Stimulated activated CD8-positive, alpha-beta memory T cell treated with anti-CD3 and anti-CD28 coated beads, Interleukin-4, amount 100 ng/mL, for 1 hour (primary cell): ENCODE measurements at places on chromosomes 6 and 20.

DNA sequence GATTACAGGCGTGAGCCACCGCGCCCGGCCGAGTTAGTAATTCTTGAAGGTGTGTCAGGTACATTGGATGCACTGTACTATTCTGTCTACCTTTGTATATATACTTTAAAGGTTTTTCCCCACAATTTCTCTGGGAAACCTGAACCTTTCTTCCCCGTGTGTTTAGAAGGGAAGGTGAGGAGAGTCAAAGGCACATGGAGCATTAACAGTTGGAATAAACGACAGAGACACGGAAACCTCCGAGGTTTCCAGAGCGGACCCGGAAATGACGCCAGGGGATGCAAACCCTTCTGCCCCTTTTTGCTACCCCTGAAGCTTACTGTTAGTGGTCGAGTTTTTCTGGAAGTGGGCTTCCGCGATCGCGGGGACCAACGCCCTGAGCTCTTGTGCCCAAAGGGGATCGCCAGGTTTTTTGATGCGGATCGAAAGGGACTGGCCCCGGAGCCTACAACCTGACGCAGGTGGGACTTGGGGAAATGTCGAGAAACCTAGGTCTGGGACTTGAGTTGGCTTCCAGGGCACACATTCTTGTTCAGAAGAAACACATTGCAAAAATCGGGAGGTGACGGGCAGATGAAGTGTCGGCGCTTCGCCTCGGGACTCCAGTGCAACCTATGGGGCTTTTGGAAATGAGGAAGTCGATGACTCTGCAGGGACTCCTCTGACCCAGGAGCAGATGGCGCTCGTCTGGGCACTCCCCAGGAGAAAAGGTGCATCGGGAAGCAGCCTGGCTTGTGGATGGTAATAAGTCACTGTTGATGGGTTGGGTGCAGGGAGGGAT, 218.2 kb downstream of the OR2B2 start:
- DNase-seq: no peak

- DNase-seq: no peak
These were observed 150.2 kb upstream of the RNF217 start for GRCh38 chr6:124812067-124812466.

GRCh38 chr6:133637874-133638273, 251.0 kb upstream of the TCF21 start:
- DNase-seq: no peak

- DNase-seq: no peak
These were observed 7.5 kb downstream of the FAM110A start for GRCh38 chr20:840858-841567.

DNA sequence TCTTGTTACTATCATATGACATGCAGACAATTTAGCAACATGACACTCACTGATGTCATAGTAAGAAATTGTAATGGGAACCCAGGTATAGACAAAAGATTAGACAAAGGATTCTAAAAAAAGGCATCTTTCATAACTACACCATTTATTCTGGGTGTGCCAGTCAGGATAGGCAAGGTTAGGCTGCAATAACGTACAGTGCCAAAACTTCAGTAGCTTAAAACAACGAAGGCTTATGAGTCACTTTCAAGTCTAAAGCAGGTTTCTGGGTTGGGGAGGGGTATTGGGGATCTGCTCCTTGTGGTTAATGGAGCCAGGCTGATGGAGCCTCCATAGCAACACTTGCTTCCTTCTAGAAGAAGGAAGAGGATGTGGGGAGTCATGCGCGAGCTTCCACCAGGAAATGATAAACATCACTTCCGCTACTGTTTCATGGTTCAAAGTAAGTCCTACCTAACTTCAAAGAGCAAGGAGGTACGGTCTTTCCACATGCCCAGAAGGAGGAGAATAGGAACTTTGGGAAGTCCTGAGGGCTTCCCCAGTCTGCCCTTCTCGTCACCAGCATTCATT, 2.0 kb upstream of the GTSF1L start:
- DNase-seq: no peak

DNA sequence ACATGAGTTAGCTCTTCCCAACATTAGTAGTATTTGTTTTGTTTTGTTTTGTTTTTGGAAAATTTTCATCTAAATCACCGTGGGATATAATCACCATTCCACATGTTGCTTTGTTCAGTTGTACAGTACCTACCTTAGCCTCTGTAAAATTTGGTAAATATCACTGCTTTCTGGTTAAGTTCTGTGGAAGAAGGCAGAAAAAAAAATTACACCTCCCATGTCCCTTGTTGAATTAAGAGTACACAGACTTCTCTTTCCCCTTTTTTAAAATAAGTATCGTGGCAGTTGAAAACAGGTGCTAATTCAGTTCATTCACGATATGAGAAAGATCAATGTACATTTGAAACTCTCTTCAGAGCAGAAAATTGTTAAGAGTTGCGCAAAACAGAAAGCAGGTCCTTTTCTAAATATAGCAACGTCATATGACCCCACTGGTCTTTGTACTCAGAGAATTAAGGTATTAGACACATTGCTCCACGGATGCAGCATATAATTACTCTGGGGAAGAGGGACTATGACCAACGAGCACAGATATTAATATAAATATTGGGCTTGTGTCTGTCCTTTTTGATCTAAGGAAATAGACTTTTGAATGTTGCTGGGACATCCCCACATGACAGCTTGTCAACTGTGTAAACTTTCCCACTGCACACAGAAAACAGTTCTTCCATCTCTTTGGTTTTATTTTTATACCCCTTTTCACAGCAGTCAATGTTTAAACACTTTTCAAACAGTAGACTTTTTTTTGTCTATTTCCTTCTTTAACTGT, 58.6 kb upstream of the ZNF217 start:
- DNase-seq: no peak

GRCh38 chr6:3108746-3109414, 9.6 kb upstream of the BPHL start:
- DNase-seq: no peak

GRCh38 chr6:2575236-2575635, 175.5 kb downstream of the MYLK4 start:
- DNase-seq: no peak

DNA sequence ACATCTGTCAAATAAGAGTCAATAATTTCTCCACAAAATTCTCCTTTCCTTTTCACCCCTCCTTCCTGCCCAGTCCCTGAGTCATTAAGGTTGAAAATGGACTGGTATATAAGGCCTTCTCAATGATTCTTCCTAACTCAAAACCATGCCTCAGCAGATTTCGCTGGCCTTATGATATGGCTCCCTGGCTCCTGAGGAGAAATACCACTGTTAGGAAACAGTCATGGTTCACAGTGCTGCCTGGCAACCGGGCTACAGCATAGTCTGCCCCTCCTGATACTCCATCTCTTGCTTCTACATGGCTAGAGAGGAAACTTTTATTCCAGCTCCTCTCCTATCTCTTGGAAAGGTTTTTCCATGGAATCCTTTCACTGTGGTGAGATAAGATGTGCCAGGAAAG, 4.7 kb downstream of the UBE2J1 start:
- no peak for DNase-seq

GRCh38 chr6:81148751-81149150, 603.7 kb downstream of the TENT5A start:
- no peak for DNase-seq

- DNase-seq: no peak
These were observed 21.3 kb downstream of the STAU1 start for GRCh38 chr20:49166534-49167449.

GRCh38 chr20:61886721-61887595, 178.7 kb downstream of the TAF4 start:
- no peak for DNase-seq

DNA sequence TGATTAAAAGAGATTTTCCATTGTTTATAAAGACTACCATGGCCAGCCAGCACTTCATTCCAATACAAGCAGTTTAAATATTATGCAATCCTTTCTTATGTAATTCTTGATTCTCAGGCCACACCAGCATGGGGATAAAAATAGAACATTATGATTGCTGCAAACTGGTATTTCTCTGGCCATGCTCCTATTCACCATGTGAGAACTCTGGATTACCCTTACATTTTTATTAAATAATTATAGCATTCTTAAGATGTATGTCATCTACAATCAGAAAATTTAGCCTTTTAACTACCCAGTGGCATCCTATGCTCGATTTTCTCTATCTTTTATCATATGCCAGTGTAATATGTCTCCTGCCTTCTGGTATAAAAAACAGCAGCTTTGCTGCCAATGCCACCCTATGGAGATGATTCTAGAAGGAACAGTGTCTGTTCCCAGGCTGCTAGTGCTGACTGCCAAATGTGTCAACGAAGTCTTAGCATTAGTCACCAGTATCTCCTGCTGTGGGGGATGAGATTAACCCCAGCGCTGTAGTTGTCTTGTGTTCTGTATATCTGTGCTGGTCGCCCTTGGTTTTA, 501.4 kb downstream of the BCKDHB start:
- DNase-seq: no peak

- no peak for DNase-seq
These were observed 436.8 kb upstream of the AGPAT4 start for GRCh38 chr6:161710698-161711097.

- DNase-seq: no peak
These were observed 89.5 kb downstream of the MAP3K7 start for GRCh38 chr6:90497411-90497810.

- DNase-seq: no peak
These were observed 211.1 kb upstream of the LRFN2 start for GRCh38 chr6:40798069-40798770.

GRCh38 chr20:19462491-19462890, 250.0 kb downstream of the SLC24A3 start:
- no peak for DNase-seq

- DNase-seq: no peak
These were observed 186.9 kb upstream of the GMDS start for GRCh38 chr6:2432292-2432691.

- DNase-seq: no peak
These were observed 661.3 kb downstream of the CD109 start for GRCh38 chr6:74357321-74357720.

- DNase-seq: no peak
These were observed 1.6 kb downstream of the PXDC1 start for GRCh38 chr6:3749977-3750316.

DNA sequence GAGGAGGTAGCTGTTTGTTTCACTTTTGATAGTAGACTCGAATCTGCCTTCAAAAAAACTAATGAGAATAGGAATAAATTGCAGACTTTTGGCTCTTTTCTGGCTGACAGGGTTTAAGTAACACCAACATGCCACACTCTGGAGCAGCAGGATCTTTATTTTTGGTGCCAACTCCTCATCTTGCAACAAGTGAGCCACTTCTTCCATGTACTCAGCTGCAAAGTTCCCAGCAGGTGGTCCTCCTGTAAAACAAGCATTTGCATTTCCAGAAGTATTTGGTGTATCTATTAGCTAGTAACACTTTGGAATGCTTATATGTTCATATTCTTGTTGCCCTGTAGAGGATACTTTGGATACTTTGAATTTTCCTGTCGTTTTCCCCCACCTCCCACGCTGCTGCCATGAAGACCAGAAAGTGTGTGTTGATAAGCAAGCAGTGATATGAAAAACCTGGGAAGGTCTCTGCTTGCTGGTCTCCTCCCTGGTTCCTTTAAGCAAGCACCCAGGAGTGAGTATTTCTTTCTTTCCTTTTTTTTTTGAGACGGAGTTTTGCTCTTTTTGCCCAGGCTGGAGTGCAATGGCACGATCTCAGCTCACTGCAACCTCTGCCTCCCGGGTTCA, 1.0 kb downstream of the ARMH2 start:
- no peak for DNase-seq

GRCh38 chr6:134669485-134669884, 280.4 kb downstream of the ALDH8A1 start:
- DNase-seq: no peak

DNA sequence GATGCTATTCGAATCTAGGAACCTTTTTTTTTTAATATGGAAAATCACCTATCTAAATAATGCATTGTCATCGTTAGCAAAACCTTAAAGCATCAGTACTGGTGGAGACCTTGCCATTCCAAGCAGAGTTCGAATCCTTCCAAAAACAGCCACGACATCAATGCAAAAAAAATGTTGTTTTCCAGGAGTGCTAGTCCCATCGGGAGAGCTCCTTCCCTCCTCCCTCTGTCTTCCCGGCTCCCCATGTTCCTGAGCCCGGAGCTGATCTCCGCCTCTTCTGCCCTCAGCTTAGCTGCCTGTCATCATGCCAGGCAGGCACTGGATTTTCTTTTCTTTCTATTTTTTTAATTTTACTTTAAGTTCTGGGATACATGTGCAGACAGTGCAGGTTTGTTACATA, 153.6 kb upstream of the QKI start:
- no peak for DNase-seq

- no peak for DNase-seq
These were observed 94.1 kb downstream of the PRDM1 start for GRCh38 chr6:106180208-106180607.

DNA sequence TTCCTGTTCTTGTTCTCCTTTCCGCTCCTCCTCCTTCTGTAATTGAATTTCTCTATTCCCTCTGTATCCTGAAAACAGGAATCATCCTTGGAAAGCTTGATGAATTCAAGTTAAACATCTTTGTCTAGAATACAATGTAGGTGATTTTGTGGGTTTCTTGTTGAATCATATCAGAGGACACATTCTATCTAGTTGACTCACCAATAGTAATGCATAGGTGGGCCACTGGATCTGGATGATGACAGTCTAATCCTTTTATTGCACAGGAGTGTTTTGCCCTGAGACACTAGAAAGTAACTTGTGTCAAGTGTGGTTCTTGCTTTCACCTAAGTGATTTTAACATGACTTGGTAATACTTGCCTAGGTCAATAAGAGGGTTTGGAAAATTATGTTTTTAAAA, 164.3 kb downstream of the RFPL4B start:
- no peak for DNase-seq

DNA sequence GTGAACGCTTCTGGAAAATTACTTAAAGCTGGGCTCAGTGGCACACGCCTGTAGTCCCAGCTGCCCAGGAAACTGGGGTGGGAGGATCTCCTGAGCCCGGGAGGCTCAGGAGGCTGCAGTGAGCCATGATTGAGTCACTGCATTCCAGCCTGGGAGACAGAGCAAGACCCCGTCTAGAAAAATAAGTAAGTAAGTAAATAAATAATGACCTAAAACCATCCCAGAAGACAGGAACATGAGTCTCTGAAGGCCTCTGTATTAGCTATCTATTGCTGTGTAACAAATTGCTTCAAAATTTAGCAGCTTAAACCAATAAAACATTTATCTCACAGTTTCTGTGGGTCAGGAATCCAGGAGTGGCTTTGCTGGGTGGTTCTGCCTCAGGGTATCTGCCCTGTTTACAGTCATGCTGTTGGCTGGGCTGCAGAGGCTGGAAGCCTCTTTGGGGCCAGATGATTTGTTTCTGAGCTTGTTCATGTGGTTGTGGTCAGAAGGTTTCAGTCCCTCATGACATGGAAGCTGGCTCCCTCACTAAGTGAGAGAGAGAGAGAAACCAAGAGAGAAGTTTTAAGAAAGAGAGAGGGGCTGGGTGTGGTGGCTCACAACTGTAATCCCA, 48.4 kb upstream of the NCOA3 start:
- DNase-seq: no peak
